CD4-positive, alpha-beta T cell treated with Interleukin-2 at 100 ng/mL for 4 hours (primary cell): ENCODE measurements at places on chromosomes 3 and 15.

DNA sequence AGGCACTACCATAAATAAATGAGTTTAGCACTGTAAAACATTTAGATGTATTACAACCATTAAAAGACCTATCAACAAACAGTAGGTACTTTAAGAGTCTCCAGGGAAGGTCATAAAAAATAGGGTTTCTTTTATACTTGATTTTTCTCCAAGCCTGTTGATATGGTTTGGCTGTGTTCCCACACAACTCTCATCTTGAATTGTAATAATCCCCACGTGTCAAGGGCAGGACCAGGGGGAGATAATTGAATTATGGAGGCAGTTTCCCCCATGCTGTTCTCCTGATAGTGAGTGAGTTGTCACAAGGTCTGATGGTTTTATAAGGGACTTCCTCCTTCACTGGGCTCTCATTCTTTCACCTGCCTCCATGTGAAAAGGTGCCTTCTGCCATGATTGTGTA lies 468.9 kb upstream of the UBE2E2 start:
- no peak for DNase-seq

- DNase-seq, result peak; percentile 20
Measured at GRCh38 chr3:3998140-3998922, 199.1 kb downstream of the LRRN1 start.

GRCh38 chr15:51046799-51047449 lies 47.8 kb downstream of the TNFAIP8L3 start:
- DNase-seq, result no peak

DNA sequence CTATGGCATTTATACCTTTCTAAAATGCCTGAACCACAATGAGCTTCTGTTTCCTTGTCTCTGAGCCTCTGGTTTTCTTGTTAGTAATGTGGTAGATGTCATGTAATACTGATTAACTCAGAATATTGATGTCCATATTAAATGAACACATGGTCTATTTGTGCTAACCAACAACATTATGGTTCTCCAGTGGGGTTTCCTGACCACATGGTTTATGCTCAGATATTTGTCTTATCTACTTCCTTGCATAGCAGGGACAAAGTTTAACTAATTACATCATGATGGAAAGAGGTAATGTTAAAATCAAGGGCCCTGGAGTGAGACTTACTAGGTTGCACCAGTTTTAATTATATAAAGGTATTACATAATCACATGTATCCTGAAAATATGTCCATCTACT lies 62.6 kb upstream of the SCN10A start:
- no peak for DNase-seq

DNA sequence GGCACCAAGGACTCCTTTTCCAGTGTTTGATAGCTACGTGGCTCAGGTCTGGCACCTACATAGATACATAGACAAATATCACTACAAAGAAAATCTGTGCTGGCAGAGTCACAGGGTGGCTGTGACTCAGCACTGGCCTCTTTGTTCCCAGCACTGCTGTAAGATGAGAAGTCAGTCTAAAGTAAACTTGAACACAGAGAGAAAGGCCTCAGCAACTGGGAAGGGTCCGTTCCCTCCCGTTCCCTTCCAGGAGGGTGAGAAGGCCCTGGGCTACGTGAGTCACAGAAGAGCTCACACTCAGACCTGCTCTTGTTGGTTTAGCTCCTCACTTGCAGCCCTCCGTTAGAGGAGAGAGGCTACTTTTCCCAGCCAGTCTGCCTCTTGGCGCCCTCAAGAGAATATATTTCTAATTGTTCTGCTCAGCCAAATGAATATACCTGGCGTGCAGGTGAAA lies 23.1 kb downstream of the ANXA2 start:
- DNase-seq, result no peak

GRCh38 chr3:168862466-168862865 lies 766.7 kb upstream of the GOLIM4 start:
- DNase-seq, result no peak

DNA sequence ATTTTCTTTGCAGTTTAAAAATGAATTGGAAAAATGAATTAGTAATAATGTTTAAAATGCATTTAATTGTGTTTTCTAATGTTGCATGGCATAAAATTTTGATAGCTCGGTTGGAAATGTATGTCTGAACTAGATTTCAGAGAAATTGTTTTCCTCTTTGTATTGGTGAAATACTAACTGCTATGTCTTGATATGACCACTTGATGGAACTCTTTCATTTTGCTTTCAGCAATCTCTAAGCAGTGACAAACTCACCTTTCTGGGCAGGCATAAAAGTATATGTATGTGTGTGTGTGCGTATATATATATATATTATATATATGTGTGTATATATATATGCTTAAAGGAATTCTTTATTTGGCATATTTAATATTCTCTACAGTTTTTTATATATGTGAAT lies 239.3 kb upstream of the ZNF717 start:
- DNase-seq, result no peak

- no peak for DNase-seq
Measured at GRCh38 chr3:157493627-157494550, 9.3 kb downstream of the VEPH1 start.

GRCh38 chr3:171284308-171285075 lies 175.7 kb downstream of the TNIK start:
- DNase-seq, result no peak

GRCh38 chr3:15319575-15319974 lies 12.8 kb downstream of the SH3BP5 start:
- no peak for DNase-seq

DNA sequence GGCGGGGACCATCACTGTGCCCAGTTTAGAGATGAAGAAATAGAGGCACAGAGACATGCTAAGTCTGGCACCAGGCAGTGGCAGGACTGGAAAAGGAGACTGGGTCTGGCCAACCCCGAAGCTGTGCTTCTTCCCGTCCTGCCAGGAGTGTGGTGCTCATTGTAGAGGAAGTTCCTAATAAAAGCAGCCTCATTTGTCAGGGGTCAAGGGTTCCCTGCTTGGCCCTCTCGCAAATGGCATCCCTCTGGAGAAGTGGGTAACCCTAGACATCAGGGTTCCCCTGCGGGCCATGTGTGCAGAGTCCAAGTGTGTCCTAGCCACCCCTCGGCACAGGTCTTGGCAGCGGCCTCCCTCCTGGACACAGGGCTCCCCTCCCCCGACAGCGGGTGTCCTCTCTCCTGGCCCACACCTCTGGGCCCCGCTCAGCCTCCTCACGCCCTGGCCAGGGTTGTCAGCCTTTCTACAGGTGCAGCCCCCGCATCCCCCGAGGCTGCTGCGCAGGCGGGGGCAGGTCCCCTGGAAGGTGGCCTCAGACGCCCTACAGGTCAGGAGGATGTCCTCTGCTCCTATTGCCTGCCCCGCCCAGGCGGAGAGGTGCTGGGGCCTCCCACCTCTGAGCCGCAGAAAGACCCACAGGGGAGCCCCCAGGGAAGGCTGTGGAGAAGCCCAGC lies 61.8 kb upstream of the PRR20G start:
- DNase-seq, result no peak

- DNase-seq, result peak; percentile 20
Measured at GRCh38 chr3:42387802-42388651, 22.4 kb downstream of the LYZL4 start.

DNA sequence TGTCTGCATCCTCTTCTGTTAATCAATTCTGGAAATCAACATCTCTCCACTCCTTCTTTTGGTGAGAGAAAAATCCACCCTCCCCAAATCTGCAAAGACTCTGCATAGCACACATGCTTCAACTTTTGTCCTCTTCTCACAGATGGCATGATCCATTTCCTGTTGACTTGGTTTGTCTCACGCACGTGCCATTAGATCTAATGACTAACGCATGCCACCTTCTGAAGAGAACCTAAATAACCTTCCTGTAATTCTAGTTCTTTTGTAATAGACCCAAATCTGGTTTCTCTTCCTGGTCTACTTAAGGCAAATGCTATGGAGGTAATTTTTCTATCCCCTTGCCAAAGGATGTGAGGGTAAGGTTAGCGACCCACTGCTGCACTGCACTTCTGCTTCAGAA lies 51.0 kb upstream of the ATOSA start:
- peak; percentile 67 for DNase-seq

DNA sequence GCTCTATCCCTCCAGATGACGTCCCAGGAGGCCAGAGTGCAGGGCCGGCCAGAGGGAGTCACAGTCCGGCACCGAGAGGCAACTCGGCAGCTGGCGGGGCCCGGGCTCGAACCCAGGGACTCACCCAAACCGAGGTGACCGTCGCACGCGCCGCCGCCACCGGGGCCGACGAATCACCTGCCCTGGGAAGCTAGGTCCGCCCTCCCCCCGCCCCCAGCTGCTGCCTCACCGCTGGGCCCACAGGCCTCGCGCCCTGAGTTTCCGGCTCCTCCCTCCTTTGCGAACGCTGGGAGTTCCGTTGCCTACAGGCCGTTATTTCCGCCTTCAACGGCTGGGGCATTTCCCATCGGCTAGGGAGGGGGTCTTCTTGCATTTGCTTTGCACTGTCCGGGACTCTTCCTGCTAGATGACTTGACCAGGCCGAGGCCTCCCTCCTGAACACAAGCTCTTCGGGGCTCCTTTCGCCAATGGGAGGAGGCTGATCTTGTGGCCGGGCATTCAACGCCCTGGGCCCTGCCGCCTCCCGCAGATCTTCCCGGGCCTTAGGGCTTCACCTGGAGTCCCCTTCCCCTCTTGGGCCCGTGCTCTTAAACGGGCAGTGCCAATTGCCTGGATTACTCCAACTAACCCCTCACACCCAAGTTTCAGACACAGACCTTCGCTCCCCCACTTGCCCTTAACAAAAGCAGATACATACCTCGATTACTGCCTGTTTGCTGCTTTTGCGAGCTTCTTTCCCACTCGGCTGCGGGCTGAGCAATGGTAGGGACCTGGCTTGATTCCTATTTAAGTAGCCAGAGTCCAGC lies at the start of gene SNUPN:
TSS of gene SNUPN (minus strand) at position 184 of the 806 bp plus-strand sequence. CDS start 4,674 bp downstream, outside the sequence.
- peak; percentile 92 for DNase-seq

- DNase-seq, result no peak
Measured at GRCh38 chr3:132637590-132637989, 22.0 kb downstream of the ACAD11 start.

DNA sequence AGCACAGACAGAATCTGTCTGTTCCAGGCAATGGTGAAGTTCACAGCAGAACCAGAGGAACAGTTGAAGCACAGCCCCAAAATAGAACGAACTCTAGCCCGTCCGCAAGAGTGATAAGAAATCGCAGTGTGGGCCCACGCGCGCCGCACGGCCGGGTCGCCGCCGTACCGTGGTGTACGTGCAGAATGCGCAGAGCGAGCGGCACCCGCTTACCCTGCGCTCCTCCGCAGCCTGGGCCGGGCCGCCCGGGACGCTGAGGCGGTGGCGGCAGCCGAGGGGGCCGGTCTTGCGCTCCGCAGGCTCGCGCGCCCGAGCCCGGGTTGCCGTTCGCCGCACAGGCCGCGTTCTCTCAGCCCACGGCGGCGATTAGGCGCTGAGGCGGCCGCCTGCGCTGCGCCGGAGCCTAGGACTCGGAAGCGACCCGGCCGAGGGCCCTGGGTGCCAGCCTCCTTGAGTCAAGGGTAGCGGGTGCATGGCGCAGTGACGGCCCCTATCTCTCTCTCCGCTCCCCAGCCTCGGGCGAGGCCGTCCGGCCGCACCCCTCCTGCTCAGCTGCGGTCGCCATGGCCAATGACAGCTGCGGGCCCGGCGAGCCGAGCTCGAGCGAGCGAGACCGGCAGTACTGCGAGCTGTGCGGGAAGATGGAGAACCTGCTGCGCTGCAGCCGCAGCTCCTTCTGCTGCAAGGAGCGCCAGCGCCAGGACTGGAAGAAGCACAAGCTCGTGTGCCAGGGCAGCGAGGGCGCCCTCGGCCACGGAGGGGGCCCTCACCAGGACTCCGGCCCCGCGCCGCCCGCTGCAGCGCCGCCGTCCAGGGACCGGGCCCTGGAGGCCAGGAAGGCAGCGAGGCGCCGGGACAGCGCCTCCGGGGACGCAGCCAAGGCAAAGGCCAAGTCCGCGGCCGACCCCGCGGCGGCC lies 20.5 kb downstream of the WDR73 start:
- DNase-seq, result peak; percentile 66

DNA sequence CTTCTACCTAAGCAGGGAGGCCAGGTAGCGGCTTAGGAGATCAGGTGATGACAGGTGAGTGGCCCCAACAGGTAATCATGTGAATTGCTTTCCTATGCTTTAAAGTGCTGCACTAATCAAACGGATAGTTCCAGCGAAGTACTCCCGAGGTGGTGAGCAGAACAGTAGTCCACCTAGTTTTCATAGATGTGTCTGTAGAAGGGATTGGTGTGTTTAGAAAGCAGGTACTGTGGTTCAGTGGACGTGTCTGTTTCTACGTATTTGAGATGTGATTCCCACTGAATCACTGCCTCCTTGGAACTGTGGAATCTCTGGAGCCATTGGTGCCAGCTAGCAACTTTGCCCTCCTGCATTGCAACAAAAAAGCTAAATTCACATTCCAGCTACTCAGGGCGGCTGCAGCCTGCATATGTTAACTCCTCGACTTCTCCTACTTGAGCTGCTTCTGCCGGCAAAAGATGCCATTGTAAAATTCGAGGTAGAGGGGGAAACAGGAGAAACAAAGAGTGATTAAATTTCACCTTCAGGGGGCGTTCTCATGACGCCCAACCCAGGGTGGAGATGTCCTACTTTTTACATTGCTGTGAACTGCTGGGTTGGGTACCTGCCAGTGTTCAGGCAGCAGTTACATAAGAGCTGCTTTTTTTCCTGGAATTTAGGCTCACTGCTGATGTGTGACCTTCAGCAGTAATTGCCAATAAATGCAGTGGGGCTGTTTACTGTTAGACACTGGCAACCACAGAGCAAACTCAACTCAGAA lies 227.3 kb downstream of the ITPR1 start:
- DNase-seq, result peak; percentile 79

GRCh38 chr3:182696916-182697315 lies 96.4 kb upstream of the ATP11B start:
- DNase-seq, result no peak

DNA sequence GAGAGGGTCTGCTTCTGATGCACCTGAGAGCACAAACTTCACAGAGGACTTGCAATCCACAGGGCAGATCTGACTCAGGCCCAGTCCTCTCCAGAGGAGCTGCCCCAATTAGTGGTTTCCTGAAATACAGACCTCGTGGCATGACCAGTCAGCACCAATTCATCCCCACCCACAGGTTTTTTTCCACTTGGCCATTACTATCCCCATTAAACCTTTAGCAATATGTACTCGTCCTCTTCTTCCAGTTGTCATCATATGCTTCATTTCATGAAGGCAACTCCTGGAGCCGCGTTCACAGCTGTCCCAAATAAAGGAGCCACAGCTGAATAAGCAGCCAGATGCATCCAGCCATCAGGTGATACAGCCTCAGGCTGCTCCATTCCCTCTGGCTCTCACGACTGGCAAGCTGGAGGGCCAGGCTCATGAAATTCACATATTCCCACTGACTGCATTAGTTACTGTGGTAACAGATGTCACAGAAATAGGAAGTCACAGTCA lies 163.1 kb downstream of the FMN1 start:
- no peak for DNase-seq
